ENCODE measurements at places on chromosomes 7 and 10. TPM values are rescaled to one million over a fixed set of nuclear protein-coding genes. Genes with fewer than 3 reads are reported as not detected.

FOXI2 gene
- total RNA-seq = not detected

SPDYE16 gene
- total RNA-seq = not detected

NAT16 gene
- not detected for total RNA-seq

CCDC146 gene
- total RNA-seq = 6.8 TPM

CTTNBP2 gene
- 1.3 TPM for total RNA-seq

NUTM2B gene
- 1.9 TPM for total RNA-seq

ACBD7 gene
- total RNA-seq = not detected

FAM25A gene
- total RNA-seq = not detected

DNA sequence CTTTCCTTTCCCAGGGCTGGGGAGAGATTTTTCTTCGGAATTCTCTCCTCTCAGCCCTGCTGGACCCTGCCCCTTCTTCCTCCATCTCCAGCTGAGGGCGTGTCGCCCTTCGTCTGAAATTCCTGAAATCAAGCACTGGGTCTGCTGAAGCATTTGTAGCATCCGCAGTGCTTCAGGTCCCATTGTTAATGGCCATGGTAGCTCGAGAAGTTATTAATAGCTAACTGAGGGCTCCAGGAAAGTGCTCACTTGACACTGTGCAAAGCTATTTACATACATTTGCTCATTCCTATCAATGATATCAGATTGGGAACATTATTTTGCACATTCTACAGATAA is 515 bp downstream of the FAM149B1 start:
- DNase-seq = no peak

- no peak for DNase-seq
Observed at GRCh38 chr10:80770239-80770638, 232.5 kb downstream of the SH2D4B start.

GRCh38 chr10:127872011-127872761 is 20.6 kb downstream of the CLRN3 start:
- DNase-seq = peak; percentile 44

- DNase-seq = no peak
Observed at GRCh38 chr10:34702093-34702937, 112.8 kb downstream of the PARD3 start.

- DNase-seq = no peak
Observed at GRCh38 chr7:144812379-144813283, 23.2 kb downstream of the TPK1 start.

DNA sequence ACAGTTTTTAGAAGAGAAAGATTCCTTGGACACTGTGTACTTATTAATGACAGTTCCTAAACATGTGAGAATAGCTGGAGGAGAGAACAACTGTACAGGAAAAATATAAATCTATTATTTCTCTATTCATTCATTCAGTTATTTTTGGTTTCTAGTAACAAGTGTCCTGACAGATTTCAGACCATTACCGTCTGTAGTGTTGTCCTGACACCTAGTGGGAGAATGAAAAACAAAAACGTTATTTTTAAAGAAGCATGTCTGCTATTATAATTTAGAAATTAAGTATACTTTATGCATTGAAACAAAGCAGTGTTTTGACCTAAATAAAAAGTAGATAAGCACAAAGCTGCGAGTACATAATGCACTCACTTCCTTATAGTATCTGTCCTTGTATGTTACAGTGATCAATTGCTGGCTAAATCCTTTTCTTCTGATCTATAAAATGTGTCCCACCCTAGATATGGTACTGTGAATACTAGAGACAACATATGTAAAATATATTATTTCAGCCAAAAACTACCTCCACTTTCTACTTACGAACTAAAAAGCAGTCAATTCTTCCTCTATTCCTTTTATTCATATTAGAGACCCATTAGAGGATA is 575.6 kb downstream of the ARL4A start:
- no peak for DNase-seq

GRCh38 chr10:122362031-122362592 is 12.4 kb upstream of the PLEKHA1 start:
- DNase-seq = no peak

- DNase-seq = no peak
Observed at GRCh38 chr7:52154382-52154781, 837.8 kb upstream of the COBL start.

DNA sequence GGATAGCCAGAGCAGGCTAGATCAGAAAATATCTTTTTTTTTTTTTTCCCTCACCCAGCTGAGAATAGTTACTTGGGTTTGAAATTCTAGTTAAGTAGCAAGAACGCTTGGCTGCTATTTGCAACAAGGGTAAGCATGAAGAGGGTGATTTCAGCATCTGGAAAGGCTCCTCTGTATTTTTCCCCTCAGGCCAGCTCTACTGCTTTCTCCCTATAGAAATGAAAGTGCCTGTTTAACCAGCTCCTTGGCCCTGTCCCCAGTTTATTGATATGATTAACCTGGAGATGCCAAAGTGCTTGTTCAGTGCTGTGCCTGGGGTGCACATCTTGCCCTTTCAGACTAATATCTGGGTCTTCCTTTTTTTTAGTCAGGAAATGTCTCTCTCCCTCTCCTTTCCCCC is 37.1 kb downstream of the AP3M1 start:
- no peak for DNase-seq

DNA sequence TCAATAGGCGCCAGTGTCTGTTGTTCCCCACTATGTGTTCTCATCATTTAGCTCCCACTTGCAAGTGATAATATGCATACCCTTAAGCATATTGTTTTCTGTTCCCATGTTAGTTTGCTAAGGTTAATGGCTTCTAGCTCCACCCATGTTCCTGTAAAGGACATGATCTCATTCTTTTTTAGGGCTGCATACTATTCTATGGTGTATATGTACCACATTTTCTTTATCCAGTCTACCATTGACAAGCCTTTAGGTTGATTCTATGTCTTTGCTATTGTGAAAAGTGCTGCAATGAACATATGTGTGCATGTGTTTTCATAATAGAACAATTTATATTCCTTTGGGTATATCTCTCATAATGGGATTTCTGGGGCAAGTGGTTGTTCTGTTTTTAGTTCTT is 77.8 kb upstream of the PLXDC2 start:
- no peak for DNase-seq

- no peak for DNase-seq
Observed at GRCh38 chr10:61943674-61944378, 42.3 kb downstream of the ARID5B start.

DNA sequence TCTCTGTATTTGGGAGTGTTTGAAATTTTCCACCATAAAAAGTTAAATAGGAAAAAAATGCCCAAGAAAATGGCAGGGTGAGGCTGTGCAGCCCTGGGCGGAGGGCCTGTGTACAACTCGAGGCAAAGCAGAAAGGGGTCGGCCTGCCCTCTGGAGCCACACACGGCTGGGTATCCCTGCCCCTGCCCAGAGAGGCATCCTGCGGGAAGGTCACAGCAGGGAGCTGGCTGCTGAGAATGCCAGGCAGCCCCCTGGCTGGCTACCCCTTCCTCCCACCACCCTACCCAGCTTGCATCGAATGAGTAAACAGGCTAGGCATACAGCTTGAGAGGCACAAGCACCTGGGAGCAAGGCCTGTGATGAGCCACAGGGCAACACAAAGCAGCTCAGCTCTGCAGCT is 46.1 kb downstream of the CAMK2B start:
- no peak for DNase-seq

- DNase-seq = no peak
Observed at GRCh38 chr7:86949052-86949778, 110.2 kb downstream of the ELAPOR2 start.

DNA sequence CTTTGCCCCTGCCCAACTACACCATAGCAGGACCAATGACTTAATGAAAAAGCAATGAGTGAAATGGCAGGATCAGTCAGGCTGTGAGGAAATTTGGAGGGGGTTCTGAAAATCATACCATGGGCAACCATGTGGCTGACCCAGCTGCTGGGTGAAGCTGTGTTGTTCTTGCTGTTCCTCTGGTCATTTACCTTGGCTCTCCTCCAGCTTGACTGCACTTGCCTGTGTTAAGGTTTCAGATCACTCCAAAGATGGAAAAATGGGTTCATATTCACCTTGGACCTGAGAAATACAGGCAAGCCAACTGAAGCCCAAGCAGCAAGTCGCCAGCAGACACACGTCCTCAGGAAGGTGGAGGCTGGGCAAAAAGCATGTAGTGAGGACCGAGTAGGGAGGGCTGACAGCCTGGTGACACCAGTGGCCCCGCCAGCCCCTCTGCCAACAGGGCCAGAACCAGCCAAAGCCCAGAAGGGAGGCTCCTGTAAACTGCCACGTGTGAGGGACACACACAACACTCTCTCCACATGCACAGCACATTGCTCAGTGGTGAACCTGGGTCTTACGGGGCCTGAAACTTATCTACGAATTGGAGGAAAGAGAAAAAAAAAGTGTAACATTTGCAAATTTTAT is 40.1 kb downstream of the PARP12 start:
- no peak for DNase-seq

- no peak for DNase-seq
Observed at GRCh38 chr7:133275446-133276095, 22.7 kb downstream of the EXOC4 start.

GRCh38 chr7:94562525-94562924 is 52.9 kb downstream of the CASD1 start:
- DNase-seq = no peak

DNA sequence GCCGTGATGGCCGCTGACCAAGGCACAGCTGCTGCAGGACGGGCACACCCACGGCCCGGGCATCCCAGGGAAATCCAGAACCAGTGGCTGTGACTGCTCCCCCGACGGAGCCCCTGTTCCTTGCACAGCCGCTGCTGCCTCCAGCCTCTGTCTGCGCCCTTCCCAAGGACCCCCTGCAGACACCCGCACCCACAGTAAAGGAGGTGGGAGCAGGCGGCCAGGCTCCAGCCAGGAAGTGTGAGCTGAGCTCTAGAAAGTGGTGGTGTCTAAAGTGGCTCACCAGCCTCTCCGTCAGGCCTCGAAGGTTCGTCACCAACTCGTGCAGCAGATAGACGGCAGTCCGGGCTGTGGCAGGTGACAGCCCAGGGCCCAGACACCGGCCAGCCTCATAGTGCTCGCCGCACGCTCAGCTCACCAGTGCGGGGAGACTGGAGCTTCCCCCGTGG is 306.7 kb downstream of the DNAJB6 start:
- DNase-seq = no peak

DNA sequence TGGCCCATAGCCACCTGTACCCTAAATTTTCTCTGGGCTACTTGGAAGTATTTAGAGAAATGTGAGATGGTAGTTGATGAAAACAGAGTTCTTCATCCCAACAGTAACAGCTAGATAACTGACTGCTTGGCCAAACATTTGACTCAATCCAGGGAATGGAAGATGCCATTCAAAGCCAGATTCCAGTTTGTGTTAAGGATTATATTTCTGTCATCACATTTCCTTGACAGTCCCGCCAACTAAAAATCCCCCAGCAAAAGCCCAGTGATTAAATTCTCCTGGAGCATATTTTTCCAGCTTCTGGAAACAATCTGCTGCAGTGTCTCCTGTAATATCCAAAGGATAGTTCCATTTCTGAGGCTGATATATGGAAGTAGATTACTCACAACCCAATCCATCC is 45.4 kb upstream of the PTN start:
- DNase-seq = no peak

DNA sequence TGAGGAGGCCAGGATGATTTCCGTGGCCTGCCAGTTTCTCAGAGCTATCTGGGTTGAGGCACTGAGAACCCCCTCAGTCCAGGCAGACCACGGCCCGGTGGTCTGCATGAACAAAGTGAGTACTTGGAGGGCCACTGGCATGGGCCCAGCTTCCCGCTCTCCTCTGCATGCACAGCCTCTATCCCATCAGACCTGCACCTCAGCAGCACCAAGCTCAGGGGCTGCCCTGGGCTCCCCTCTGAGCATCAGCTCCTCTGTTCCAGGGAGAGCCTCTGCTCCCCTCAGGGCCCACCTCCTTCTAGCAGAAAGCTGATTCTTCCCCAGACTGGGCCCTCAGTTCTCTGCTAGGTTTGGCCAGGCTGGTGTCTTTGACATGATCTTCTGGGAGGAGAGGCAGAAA is 469.9 kb downstream of the DNAJB6 start:
- DNase-seq = no peak

DNA sequence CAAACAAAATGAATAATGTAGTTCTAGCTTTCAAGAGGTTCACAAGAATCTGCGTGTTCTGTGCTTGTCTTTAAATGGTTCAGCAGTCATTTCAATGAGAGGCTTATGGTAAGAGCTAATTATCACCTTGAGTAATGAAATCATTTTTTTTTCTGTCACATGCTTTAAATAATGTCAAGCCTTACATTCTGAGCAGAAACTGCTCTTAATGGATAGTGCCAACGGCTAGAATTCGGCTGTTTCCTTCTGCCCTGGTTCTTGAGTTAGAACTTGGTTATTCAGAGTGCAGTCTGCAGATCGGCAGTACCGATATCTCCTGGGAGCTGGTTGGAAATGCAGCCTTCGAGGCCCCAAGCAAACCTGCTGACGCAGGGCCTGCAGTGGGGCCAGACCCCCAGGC is 316.2 kb downstream of the CAMK1D start:
- DNase-seq = no peak

DNA sequence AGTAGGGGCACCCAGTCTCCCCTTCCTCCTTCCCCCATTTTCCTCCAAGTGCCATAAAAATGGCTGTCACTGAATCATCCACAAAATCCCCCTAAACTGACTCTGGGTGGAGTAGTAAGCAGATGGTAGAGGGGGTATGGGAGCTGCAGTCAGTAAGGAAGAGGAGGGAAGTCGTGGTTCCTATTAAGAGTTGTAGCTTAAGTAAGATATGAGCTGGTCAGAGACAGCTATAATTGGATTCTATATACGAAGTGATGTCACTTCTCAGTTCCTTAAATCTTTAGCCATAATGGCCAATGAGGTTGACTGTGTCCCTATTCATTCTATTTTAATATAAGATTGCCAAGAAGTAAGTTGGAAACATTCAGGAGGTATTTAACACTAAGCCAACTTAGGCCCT is 131.7 kb downstream of the SLC16A9 start:
- DNase-seq = no peak

DNA sequence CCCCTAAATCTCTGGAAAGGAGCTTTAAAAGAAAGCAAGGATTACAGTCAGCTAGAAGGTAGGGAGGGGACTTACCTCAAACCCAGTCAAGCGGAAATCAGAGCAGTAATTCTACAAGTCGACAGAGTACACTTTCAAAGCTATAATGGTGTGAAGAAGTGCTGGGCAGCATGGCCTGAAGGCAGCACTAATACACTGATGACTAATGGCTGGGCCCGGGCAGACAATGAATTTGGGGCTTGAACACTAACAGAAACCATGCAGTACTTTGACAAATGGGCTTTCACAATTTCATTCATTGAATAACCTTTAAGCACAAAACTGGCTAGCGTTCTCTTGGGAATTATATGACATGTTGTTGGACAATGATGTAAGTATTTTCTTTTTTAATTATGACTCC is 4.7 kb downstream of the GLI3 start:
- DNase-seq = no peak
